ENCODE measurements at places on chromosomes 6 and 20. TPM values are rescaled to one million over a fixed set of nuclear protein-coding genes. Genes with fewer than 3 reads are reported as not detected.
A peak's percentile ranks its signal among the peaks of the same experiment; 100 is the strongest.

Gene BPIFB1
- not detected for total RNA-seq

Gene CARMIL1
- total RNA-seq: 4.8 TPM

Gene GATA5
- 1.3 TPM for total RNA-seq

Gene WFDC12
- total RNA-seq: not detected

Gene LST1
- total RNA-seq: not detected

Gene PPP1R10
- 99.7 TPM for total RNA-seq

DNA sequence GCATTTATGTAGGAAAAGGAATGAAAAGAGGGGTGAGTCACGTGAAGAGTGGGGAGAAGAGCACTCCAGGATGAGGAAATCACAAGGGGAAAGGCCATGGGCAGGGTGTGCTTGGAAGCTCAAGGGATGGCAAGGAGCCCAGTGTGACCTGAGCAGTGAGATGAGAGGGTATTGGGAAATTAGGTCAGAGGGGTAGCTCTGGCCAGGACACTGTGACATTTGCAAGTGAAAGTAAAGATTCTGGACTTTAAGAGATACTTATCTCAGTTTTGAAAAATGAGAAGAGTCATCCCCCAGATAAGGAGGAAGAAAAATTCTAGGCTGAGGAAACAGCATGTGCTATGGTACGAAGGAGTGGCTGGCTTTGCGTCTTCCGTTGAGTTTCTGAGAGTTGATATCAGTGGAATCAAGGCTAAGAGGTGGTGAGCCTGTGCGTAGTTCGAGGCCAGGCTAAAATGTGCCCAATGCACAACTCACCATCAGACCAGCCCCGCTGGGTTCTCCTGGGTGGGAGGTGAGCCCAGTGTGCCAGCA lies 79.9 kb downstream of the GCLC start:
- DNase-seq: no peak

GRCh38 chr6:159753081-159753872 lies 8.6 kb upstream of the ACAT2 start:
- DNase-seq: no peak

- no peak for DNase-seq
Observed at GRCh38 chr20:43761386-43762340, 34.9 kb upstream of the GTSF1L start.

- DNase-seq: no peak
Observed at GRCh38 chr6:67680297-67680932, 954.7 kb upstream of the ADGRB3 start.

DNA sequence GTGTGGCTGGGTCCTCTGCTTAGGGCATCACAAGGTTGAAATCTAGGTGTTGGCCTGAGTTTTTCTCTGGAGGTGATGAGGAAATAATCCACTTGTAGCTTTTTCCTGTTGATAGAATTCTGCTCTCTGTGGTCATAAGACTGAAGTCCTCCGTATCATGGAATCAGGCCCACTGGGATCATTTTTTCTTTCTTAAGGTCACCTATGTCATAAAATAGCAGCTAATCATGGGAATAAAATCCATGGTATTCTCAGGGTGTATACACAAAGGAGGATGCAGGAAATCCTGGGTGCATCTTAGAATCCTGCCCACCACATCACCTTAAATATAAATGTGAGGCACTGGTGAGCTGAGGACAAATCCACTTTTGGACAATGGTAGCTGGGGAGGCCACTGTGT lies 72.7 kb downstream of the PRDM1 start:
- no peak for DNase-seq

- no peak for DNase-seq
Observed at GRCh38 chr6:11064836-11065235, 20.7 kb upstream of the ELOVL2 start.

- DNase-seq: no peak
Observed at GRCh38 chr6:149453597-149454345, 31.0 kb downstream of the ZC3H12D start.

DNA sequence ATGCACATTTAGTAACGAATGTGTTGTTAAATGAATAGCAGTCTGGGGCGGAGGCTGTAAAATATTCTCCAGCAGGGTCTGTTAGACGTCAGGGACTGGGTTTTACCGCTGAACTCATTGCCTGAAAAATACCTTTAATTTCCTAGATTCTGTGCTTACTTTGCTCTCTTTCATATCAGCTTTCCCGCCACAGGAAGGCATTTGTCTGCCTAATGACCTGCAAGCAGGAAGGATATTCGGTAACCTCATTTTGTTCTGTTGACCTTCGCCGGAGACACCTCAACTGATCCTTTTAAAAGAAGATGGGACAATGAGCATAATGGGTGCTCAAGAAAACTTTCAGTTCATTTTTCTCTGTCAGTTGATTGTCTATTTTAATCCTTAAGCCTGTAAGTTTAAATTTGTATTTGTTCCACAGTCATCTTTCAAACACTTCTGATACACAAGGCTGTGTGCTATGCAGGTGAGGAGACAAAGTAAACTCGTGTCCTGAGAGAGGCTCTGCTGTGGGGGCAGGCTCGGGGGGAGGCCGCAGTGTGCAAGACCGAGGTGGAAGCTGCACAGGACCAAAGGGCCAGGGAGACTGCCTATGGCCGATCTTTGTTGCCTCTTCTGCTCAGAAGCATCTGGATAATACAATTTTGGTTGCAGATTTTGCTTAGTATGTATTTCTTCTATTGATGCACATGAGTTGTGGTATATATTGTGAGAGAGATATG lies 27.4 kb upstream of the SIM1 start:
- no peak for DNase-seq

- DNase-seq: no peak
Observed at GRCh38 chr6:137412562-137412961, 81.6 kb downstream of the OLIG3 start.

GRCh38 chr6:83708546-83708969 lies 343 bp downstream of the SNAP91 start:
- DNase-seq: peak; percentile 75

DNA sequence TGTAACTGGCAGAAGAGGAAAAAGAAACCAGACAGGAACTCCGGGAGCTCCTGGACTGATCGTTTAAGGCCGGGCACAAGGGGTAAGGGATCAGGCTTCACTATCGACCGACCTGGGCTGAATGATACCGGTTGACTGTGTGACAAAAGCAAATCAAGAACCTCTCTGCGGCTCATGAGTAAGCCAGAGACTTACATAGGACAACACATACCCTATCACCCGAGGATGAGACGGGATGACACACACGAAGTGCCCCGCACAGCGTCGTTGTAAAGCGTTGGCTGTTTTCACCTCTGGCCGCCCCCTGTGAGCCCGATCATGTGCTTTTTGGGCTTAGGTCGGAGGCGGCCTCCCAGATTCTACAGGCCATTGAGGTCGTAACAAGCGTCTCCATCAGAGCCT lies 695 bp upstream of the TGIF2 start:
- no peak for DNase-seq

Data from glutamatergic neuron (in vitro differentiated cells).